ENCODE measurements at places on chromosomes 16 and 17.

DNA sequence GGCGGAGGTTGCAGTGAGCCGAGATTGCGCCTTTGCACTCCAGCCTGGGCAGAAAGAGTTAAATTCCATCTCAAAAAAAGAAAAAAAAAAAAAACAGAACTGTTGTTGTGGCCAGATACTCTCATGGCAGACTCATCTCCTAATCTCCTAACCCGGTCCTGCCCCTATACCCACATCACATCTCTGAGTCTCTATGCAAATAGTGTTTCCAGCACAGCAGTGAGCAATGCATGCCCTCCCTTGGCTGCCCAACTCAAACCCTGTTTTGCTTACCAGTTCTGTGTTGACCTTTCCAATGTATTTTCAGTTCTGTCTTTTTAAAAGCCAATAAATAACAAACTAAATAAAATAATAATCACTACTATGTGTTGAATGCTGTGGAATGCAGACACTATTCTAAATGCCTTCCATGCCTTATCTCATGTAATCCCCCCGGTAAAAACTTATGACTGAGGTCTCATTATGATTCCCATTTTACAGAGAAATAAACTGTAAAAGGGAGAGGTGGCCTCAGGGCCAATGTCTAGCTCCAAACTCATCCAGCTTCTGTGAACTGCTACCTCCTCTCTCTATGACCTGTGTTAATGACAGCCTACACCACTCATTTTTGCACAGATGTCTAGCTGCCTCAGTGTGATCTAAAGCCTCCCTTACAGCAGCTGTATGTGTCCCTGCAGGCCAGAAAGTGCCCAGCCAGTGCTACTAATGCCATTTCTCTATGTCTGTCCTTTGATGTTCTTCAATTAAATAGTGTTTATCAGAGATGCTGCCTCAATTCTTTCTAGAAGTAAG lies 289.8 kb downstream of the HS3ST3B1 start:
- DNase-seq = no peak

DNA sequence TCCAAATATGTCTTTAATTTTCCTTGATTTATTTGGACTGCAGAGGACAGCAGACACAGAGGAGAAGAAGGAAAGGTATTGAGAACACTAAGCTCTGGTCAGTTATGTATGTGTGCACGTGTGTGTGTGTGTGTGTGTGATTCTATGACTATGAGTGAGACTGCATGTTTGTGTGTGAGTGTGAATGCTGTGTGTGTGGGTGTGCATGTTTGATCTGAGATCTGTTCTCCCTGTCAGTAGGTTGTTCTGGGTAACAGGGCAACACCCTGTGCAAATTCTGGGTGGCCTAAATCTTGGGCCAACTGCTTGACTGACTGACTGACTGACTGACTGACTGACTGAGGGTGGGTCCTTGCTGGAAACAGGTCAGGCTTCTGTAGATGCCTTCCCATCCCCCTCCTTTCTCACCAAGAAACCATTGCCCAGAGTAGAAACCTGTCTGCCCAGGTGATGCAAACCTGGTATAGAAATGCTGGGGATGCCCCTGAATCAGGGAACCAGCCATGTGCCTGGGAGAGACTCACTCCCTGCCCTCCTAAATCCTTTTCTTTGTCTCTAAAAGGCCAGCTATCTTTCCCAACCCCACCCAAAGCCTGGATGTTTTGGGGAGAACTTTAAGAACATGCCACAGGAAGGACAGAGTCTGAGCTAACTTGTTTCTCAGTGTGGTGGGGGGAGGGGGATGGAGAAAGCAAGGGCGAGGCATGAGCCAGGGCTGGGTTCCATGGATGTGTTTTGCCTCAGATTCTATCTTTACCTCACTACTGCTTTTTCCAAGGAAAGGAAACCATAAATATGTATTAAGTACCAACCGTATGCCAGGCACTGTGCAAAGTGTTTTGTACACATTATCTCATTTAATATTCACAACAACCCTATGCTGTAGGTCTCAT lies 4.5 kb upstream of the NR1D1 start:
- no peak for DNase-seq

GRCh38 chr17:38559051-38559879 lies 46.5 kb downstream of the SRCIN1 start:
- DNase-seq = peak; percentile 85

DNA sequence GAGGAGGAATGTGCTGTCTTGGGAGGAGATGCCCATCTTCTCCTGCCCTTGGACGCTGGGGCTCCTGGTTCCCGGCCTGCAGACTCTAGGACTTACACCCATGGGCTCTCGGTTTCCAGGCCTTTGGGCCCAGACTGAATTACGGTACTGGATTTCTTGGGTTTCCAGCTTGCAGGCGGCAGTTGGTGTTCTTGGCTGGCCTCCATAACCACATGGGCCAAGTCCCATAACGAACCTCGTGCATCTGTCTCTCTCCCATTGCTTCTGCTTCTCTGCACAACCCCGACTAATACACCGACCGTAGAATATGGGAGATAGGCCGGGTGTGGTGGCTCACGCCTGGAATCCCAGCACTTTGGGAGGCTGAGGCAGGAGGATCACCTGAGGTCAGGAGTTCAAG lies 162.6 kb downstream of the SDK2 start:
- DNase-seq = no peak

DNA sequence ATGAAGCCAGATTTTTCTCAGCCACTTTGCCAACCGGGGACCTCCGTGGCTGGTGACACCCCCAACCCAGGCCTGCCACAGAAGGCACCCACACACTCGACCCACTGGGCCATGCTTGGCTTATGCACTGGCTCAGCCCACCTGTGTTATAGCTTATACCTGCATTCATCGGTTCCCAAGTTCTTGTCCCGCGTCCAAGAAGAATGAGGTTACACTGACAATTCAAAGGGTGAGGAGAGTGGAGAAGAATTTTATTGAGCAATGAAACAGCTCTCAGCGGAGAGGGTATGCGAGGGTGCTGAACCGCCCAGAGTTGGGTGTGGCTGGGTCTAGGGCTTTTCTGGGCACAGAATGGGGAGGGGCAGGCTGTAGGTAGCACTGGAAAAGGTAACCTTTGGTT lies 22.2 kb upstream of the CDH15 start:
- DNase-seq = no peak

DNA sequence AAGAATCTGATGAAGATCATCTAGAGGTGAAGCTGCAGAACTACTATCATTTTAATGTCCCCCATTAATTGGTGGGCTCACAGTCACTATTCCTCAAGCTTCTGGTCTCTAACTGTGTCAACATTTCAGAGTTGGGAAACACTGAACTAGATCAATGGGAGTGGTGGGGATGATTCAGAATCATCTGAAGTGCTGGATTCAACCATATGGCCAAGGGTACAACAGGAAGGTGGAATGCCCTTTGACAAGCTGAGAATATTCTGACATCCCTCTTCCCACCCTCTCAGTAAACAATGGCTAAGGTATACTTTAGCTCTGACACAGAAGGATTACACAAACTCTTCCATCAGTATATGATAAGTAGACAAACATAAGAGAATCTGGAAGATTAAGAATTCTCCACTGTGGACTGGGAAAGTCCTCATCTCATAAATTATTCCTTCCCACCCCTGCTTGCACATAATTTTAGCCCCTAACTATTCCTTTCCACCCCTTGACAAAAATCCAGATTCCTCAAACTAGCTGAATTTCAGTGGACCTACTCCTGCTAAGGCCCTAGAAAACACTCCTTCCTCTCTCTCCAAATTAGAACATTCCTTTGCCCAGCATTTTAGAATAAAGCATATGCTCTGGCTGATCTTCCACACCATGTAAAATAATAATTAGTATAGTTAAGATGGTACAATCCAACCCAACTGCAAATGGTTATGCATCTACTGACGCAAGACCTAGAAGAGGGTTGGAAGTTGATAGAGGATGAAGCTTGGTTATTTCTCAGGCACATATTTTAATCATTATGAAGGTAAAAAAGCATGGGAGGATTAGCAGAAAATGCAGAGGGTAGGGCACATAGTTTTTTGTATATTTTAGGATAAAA lies 16.3 kb upstream of the RFFL start:
- DNase-seq = no peak

DNA sequence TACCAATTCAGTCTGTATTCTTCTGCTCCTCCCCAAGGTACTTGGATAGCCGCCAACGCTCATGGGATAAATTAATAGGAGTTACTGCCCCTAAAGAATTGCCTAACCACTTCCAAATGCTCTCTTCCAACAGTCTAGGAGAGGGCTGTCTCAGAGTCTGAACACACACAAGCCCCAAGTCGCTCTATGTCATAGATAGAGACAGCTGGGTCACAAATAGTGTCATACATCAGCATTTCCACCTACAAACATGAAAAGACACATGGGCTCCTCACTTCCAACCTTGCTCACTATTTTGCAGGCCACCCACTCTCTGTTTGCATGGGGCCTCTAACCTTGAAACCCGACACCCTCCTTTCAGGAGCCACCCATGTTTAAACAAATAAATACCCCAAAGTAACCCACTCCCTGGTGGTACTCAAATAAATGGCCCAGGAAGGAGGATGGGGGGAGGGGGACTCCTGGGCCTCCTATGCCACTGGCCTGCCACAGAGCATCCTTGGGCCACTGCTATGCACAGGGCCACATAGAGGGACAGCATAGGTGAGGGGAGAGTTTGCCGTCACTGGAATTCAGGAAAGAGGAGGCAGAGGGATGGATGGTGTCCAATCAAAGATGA lies 265.9 kb downstream of the SOX9 start:
- peak; percentile 58 for DNase-seq

DNA sequence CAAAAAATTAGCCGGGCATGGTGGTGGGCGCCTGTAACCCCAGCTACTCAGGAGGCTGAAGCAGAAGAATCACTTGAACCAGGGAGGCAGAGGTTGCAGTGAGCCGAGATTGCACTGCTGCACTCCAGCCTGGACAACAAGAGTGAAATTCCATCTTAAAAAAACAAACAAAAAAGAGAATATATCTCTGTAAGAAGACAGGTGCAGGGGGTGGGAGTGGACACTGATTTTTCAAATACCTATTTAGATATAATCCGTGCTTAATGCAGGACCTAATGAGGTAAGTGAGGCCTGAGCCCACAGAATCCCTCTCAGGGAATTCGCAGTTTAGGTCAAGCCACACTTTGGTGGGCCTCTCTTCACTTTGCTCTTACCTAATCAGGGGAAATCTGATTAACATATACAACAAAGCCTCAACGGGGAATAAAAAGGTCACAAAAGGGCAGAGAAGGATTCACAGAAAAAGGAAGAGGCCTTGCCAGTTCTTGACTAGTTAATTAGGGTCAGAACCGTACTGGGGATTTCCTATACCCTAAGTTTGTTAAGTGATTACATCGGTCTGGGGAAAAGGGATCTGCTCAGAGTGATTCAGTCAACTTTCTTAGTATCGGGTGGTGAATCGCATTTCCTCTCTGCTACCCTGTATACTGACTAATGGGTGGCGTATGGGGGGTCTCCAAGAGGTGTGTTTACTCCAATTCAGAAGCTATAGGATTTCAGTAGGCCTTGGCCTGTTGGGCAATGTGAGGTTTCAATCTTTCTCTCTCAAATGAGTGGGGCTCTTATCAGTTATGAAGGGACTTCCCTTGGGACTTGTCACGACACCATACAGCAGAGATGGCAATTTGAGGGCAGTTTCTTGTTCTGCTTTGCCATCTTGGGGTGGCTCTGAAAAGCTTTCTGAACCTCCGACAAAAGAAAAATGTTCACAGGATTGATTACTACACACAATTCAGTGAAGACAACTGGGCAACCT lies 1.9 kb upstream of the NFAT5 start:
- DNase-seq = no peak

DNA sequence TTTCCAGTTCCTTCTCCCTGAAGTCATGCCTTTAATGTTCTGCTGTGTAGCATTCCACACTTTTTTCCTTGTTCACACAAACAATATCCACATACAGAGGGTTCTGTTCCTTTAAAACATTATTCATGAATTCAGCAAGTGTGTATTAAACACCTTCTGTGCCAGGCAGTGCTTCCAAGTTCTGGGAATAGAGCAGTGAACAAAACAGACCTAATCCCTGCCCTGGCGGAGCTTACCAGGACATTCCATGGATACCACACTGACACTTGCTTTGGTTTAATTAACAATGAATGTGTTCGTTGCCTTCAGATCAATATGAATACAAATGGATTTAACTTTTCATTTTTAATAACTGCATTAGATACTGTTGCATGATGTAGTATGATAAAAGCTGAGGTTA lies 57.9 kb upstream of the CLEC19A start:
- DNase-seq = no peak

- no peak for DNase-seq
Measured at GRCh38 chr17:79850571-79851460, 11.6 kb upstream of the CBX4 start.

DNA sequence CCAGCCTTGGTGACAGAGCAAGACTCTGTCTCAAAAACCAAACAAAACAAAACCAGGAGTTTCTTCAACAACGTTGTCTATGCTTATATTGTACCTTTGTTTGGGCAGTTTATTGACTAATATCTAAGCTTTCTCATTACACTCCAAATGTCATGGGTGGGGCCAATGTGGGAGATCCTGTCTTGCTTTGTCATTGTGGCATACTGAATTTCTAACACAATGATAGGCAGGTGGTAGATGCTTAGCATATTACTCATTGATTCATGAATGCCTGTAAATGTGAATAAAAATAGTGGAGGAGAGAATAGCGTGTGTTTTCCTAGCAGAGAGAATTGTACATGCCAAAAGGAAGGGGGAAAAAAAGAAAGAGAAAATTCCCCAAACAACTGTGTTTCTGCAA lies 802.5 kb upstream of the EEF2KMT start:
- DNase-seq = no peak

- no peak for DNase-seq
Measured at GRCh38 chr17:1996800-1997288, 28.3 kb downstream of the RTN4RL1 start.

- DNase-seq = no peak
Measured at GRCh38 chr16:88407807-88408206, 25.0 kb downstream of the ZNF469 start.

GRCh38 chr17:68843522-68843921 lies 111.7 kb downstream of the ABCA8 start:
- peak; percentile 54 for DNase-seq

DNA sequence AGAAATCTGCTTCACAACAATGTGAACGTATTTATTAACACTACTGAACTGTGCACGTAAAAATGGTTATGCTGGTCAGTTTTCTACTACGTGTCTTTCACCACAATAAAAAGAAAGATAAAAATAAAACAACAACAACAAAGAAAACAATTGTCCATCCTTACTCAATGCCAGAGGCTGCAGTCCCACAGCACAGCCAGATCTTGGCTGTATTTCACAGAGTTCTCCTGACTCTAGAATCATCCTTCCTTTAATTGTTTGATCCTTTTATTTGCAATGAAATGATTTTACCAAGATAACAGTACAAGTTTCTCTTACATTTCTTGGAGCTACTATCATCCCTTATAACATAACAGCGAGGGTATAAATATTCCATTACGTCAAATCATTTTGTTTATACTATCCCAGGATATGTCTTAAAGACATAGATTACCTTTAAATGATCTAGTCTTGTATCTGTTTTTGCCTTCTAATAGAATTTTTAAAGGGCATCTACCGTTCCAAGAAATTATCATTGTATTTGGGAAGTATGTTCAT lies 103.3 kb downstream of the SLC39A11 start:
- no peak for DNase-seq

DNA sequence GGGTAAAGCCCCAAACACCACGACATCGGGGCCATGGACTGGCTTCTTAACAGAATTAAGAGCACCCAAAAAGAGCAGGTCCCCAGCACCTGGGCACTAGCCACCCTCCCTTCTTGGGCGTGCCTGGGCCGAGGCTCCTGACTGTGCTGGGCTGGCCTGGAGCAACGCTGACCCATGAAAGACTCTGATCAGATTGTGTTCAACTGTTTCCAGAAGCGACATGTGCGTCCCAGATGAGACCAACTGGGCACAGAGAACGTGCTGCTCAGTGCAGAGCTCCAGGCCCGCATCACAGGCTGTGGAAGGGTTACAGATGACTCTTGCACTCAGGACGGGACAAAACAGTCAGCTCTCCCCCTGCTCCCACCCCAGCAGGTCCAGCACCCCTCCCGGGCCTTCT lies 100.7 kb downstream of the KCNJ12 start:
- no peak for DNase-seq
